GM12891 (cell line): ENCODE measurements at places on chromosomes 7 and 10.
A peak's percentile ranks its signal among the peaks of the same experiment; 100 is the strongest.

GRCh38 chr7:7221599-7222038, 39.3 kb downstream of the C1GALT1 start:
- DNase-seq, result no peak

- no peak for DNase-seq
Observed at GRCh38 chr7:91946549-91946948, 5.9 kb downstream of the AKAP9 start.

- no peak for DNase-seq
Observed at GRCh38 chr10:9878383-9878782, 1139.3 kb upstream of the CELF2 start.

DNA sequence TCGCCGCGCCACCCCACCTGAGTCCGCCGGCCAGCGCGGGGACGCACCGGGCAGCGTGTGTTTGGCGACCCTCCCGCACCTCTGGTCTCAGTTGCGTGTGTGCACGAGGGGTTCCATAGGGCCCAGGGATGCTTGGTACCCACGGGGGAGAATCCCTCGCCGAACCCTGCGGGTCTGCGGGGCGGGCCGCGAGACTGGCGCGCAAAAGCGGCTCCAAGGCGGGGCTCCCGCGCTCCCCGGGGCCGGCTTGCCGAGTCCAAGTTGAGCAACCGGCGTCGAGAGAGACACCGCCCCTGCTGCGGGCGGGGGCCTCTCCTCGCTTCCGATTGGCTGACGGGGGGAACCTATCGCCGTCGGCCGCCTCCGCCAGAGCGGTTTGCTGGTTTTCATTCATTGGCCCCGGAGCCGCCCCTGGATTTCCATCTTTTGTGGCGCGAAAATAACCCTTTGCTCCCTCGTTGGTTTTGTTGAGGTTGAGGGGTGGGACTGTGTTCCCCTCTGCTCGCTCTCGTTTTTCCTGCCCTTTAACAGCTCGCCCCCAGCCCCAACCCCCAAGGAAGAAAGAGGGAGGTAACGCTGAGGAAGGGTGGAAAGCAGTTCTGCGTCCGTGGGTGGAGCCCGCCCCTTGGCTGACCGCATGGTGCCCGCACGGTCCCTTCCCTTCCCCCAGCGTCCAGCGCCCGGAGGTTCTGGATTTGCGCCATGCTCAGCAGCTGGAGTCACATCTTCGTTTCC, 4.0 kb upstream of the IGF2BP3 start:
- peak; percentile 72 for DNase-seq

- no peak for DNase-seq
Observed at GRCh38 chr10:2392145-2392812, 655.0 kb upstream of the ADARB2 start.

GRCh38 chr10:88870089-88870488, 10.0 kb upstream of the STAMBPL1 start:
- no peak for DNase-seq

DNA sequence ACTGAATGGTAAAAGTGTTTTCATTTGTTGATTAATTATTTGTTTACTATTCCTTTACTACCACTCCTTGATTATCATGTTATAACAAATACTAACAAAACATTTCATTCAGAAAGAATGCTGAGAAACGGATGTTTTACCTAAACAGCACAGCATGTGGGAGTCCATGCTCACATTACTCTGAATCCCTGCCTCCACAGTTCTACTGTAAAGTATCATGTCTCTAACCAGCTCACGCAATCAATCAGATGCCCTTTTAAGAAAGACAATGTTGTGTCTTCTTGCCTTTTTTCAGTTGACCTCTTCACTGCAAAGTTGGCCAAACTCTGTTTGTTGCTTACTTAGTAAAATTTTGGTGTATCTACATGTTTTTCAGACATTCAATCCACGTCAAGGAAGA, 232.5 kb upstream of the MDFIC start:
- DNase-seq, result no peak

GRCh38 chr7:46146454-46147255, 225.6 kb upstream of the IGFBP3 start:
- no peak for DNase-seq

GRCh38 chr7:154729056-154729455, 273.9 kb downstream of the PAXIP1 start:
- no peak for DNase-seq

- no peak for DNase-seq
Observed at GRCh38 chr7:36232971-36233550, 80.0 kb downstream of the EEPD1 start.

DNA sequence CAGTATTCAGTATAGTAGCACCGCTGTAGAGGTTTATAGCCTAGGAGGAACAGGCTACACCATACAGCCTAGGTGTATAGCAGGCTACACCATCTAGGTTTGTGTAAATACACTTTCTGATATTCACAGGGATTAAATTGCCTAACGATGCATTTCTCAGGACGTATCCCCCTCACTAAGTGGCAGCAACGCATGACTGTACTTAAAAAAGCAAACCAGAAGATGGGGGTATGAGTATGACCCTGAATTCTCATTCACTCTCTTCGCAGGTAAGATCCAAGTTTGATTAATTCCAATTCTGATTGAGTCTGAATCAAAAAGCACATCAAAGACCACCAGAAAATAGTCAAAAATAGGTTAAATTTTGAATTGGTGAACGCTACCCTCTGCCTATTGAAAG, 972 bp downstream of the ORC5 start:
- DNase-seq, result no peak

GRCh38 chr10:80642661-80643060, 105.0 kb downstream of the SH2D4B start:
- DNase-seq, result no peak

- DNase-seq, result no peak
Observed at GRCh38 chr10:114684822-114685209, 26.7 kb upstream of the ABLIM1 start.

DNA sequence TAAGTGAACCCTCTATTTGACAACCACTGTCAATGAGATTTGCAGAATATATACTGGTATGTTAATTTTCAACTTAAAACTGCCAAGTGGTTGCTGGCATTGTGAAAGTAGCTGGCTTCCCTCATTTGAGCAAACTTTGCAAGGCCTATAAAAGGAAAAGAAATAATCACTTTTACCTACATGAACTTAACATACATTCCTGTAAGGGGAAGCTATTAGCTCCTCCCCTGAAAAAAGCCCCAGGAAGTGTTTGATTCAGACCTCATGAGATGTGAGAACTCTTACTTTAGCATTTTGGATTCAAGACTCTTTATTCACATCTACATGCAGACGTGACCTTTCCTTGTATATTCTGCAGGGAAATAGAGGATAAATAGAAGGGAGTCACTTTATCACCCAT, 175.6 kb downstream of the OTUD1 start:
- DNase-seq, result no peak

GRCh38 chr10:32253821-32254220, 93.1 kb downstream of the EPC1 start:
- no peak for DNase-seq

GRCh38 chr10:15352836-15353235, 18.3 kb downstream of the FAM171A1 start:
- no peak for DNase-seq

GRCh38 chr7:80827239-80827633, 91.6 kb downstream of the SEMA3C start:
- DNase-seq, result no peak
